ENCODE measurements at places on chromosomes 5 and 9.

- no peak for DNase-seq
These were observed 2.5 kb downstream of the IL11RA start for GRCh38 chr9:34654323-34655051.

DNA sequence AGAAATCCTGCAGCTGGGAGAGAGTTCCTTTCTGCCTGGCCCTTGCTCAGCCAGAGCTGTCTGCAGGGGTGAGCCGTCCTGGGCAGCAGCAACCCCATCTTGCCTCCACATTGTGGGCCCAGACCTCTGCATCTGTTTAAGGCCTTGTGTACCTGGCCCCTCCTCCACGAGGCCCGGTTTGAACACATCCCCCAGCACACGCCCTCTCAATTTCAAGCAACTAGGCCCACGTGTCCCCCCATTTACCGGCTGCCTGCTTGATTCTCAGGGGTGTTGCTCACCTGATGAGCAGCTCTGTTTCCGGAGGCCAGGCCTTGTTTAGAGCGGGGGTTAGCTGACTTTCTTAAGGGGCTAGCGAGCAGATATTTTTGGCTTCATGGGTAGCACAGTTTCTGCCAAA is 181.8 kb downstream of the HSPA4 start:
- no peak for DNase-seq

GRCh38 chr9:68983522-68984424 is 30.1 kb downstream of the PRKACG start:
- no peak for DNase-seq

- no peak for DNase-seq
These were observed 50.3 kb upstream of the AFAP1L1 start for GRCh38 chr5:149221326-149221725.

DNA sequence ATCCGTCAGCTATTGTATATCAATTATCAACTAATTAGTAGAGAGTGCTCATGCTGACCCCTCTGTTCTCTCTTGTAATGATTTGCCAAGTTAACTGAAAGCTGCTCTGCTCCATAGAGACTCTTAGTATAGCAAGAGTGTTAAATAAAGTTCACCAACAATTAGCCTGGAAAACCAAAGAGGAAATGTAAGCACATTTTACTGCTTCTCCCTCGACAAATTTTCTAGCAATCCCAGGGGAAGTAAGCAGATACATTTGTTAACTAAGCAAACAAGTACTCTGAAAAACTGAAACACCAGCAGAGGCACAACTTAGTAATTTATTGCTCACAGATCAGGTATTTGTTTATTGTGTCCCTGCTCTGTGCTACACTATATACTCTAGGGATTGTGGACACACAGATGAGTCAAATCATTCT is 162.2 kb downstream of the GLIS3 start:
- no peak for DNase-seq

DNA sequence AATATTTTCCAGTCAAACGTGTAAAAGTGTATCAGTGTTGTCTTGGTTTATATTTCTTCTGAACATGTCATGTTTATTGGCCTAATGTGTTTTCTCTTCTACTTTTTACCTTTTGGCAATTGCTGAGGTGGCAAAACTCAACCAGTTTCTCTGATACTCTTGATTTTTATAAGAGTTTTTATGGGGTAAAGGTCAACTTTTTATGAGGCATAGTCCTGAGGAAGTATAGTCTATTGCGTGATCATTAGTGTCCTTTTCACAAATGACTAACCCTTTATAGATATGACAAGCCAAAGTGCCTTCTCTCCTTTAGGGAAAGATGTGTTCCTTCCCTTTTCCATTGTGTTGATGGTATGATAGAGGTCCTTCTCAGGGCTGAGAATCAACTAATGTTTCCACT is 32.9 kb downstream of the OCLN start:
- DNase-seq, result no peak

DNA sequence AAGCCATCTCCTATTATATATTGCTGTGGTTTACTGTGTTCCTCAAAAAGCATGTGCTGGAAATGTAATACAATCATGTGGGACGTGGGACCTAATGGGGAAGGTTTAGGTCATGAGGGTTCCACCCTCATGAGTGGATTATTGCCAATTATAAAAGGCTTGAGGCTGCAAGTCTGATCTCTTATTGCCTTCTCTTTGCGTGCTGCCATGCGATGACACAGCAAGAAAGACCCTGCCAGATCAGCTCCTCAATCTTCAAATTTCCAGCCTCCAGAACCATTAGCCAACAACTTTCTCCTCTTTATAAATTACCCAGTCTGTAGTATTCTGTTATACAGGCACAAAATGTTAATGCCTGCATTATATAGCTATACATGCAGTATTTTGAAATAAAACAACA is 45.4 kb downstream of the MARCHF11 start:
- no peak for DNase-seq

DNA sequence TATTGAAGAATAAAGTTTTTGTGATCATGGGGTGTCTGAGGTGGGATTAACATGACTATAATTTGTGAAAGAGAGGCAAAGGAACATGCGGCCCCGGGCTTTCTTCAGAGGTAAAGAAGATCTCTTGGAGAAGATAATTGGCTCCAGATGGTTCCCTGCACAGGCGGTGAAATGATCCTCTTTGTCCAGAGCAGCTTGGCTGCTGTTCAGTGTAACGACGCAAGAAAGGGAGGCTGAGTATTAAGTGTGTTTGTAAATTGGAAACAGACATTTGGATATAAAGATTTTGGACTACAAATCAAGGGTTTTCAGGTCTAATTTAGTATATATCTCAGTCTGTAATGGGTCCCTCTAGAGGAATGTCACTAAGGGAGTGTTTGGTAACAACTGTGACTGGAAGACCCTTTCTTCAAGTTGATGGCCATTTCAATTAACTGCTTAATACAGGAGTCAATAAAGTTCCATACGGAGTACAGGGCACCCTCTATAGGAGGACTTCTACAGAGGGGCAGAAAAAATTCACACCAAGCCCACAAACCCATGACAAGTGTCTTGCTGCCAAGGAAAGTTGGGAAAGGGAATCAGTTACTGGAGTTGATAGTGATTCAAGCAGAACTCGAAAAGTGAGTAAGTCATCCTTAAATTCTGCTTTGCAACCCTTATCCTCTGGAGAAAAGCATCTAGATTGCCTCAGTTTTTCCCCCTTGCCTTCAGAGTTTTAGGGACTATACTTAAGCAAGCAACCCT is 4.1 kb downstream of the EQTN start:
- DNase-seq, result no peak

DNA sequence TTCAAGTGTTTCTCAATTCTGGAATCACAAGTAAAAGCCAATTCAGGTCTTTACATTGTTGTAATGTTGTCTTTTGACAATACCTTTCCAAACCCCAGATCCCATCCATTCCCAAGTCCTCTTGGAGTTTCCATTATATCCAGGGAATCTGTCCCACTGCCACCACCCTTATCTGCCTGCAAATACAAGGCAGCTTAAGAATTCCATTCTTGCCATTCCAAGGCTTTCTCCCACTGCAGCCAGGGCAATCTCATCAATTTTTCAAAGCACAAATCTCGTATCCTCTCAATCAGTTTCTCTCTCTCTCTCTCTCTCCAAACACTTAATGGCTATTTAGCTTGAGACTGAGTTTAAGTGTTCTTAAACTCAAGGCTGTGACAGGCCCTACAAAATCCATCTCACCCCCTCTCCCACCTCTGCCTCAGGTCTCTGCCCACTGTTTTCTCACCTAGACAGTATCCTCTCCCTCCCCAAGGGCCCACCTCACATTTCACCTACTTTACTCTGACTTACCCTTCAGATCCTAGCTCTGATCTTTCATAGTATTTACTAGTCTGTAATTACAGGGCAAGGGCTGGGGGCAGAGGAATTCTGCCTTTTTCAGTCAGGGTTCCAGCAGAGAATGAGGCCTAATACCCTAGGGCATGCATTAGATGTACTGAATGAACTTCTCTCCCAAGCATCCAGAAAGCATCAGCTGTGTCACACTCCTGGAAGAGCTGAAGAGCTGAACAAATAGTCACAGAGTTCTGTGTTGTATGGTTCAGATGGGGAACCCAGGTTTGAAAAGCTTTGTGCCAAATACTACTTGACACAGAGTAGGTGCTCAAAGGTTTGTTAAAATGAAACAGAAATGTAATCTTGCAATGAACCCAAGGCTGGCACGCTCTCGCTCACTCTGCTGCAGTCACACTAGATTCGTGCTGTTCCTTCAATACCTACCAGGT is 46.0 kb downstream of the RAPGEF1 start:
- DNase-seq, result no peak

DNA sequence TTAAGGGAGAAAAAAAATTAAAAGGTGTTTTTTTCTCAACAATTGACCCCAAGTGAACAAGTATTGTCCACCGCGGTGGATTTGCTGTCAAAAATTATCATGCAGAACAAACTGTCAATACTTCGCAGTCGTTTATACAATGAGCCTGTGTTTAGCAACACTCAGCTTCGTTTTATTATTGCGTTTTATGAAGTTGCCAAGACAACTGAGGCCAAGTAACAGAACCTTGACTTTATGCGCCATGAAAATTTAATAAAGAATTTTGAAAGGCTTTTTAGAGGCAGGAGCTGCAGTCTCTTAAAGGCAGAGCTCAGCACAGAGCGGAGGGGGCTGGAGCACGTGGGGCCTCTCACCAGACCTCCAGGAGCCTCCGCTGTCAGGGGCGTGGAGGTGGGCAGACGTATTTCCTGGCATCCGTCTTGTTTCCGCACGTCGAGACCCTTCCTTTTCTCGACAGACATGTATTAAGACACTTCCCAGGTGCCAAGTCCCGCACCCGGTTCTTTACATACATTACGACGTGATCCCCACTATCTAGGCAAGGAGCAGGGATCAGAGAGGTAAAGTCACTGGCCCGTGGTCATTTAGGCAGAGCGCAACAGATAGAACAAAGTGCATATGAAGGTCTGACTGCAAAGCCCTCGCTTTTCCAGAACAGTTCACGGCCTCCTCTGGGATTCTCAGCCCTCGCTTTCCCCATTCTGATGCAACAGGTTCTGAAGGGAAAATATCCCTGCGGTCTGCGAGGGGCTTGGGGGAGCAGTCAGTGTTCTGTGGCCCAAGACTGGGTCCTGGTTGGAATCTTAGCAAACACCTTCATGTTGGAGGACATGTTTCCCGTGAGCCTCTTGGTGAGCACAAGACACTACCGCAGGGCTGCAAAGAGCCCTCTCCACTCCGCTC is 164.4 kb downstream of the DAB2IP start:
- DNase-seq, result no peak

GRCh38 chr5:167051402-167051768 is 1240.1 kb upstream of the WWC1 start:
- DNase-seq, result no peak

- no peak for DNase-seq
These were observed 131.0 kb downstream of the PBX3 start for GRCh38 chr9:125878164-125878631.

DNA sequence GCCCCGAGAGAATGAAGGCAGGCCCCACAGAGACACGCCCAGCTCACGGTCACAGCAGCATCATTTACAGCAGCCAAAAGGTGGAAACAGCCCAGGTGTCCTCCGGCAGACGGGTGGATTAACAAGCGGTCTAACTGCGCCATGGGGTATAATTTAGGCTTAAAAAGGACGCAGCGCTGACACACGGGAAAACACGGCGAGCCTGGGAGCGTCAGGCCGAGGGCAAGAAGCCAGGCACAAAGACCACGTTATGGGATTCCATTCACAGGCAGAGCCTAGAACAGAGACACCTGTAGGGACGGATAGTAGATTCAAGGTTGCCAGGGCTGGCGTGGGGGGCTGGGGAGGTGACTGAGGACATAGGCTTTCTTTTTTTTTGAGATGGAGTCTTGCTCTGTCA is 36.9 kb upstream of the TMEM250 start:
- no peak for DNase-seq

- DNase-seq, result no peak
These were observed 111.6 kb downstream of the CACNA1B start for GRCh38 chr9:137989156-137989555.

GRCh38 chr9:134764473-134765269 is 115.9 kb upstream of the FCN2 start:
- DNase-seq, result no peak

- DNase-seq, result no peak
These were observed 9.2 kb downstream of the WNT8A start for GRCh38 chr5:138093036-138093435.

GRCh38 chr5:34998058-34998789 is 49.5 kb downstream of the AGXT2 start:
- DNase-seq, result no peak

DNA sequence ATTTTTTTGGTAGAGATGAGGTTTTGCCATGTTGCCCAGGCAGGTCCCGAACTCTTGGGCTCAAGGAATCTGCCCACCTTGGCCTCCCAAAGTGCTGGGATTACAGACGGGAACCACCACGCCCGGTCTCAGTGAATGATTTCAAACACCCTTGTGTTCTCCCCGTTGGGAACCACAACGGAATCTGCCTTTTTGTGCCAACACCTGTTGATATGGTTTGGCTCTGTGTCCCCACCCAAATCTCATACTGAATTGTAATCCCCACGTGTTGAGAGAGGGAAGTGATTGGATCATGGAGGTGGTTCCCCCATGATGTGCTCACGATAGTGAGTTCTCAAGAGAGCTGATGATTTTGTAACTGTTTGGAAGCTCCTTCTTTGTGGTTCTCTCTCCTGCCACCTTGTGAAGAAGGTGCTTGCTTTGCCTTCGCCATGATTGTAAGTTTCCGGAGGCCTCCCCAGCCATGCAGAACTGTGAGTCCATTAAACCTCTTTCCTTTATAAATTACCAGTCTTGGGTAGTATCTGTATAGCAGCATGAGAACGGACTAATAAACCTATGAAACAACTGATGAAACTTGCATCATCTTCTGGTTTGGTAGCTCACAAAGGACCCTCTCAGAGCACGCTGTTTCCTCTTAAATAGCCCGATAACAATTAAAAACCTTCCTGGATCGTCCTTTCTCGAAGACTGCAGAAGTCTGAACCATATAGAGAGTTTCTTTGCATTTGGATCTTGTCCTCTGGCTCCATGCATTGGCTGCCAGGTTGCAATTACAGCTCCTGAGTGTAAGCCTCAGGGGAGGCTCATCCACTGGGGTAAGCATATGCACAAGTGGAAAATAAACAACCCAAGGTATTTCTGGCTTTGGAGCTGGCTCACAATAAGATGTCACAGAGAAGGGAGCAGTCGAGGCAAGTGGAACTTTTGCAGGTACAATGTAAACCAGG is 91.5 kb downstream of the SPRY4 start:
- DNase-seq, result no peak

- no peak for DNase-seq
These were observed 13.1 kb downstream of the PROP1 start for GRCh38 chr5:177982956-177983355.

DNA sequence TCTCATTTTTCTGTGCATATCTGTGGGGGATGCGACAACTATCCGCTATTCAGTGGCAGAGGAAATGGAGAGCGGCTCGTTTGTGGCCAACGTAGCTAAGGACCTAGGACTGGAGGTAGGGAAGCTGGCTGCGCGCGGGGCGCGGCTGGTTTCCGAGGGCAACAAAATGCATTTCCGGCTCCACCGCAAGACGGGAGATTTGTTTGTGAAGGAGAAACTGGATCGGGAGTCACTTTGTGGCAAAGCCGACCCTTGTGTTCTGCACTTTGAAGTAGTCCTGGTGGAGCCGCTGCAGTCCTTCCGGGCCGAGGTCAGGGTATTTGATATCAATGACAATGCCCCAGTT is 320 bp downstream of the PCDHB1 start:
- no peak for DNase-seq
